Ascending aorta (tissue), 2 donors: ENCODE measurements at places on chromosomes 2 and 18. TPM values are rescaled to one million over a fixed set of nuclear protein-coding genes. Genes with fewer than 3 reads are reported as not detected.

Gene FAM237A
- not detected for total RNA-seq

Gene ALLC
- not detected for total RNA-seq

Gene ARHGAP25
- 8.3 TPM for total RNA-seq

Gene AQP12A
- total RNA-seq = not detected

Gene TANC1
- total RNA-seq = 45.4 TPM

Gene AMER3
- not detected for total RNA-seq

Gene SERPINB5
- total RNA-seq = not detected

Gene SCN7A
- 2.9 TPM for total RNA-seq

Gene HOXD10
- not detected for total RNA-seq

Gene MAL
- not detected for total RNA-seq

Gene LIMS3
- 21.9 TPM for total RNA-seq

Gene CYP26B1
- total RNA-seq = 18.6 TPM

Gene VWA3B
- total RNA-seq = not detected

Gene MATN3
- 0.64 TPM for total RNA-seq

DNA sequence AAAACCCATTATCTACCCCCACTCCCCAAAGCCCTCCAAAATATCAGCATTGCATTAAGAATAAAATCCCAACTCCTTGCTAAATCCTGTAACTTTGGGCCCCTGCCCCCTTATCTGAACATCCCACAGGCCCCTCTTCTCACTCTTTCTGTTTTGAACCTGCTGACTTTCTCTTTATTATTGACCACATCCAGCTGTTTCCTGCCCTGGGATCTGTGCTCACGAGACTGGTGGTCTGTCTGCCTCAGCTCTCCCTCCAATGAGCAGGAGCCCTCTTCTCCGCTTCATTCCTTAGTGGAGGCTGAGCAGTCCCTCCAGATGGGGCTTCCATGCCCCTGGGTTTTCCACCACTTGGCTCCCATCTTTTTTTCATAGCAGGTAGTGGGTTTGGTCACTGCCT lies 116.9 kb downstream of the ACKR3 start:
- no peak for DNase-seq

DNA sequence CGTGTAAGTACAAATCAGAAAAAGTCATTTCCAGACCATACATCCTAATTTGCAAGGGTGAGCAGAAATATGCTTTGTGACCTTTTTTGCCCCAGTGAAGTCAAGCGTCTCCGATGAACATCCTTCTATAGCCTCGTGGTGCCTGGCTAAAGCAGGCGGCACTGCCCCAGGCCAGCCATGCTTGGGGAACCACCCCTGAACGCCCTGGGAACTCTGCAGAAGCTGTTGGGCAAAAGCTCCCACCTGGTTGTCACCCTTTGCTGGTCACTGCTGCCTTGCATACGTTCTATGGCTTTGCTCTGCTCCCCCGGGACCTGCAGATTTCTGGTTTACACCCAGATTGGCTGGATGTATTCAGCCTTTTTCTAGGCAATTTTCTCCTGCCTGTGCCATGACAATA lies 256.4 kb downstream of the SS18 start:
- DNase-seq = no peak

DNA sequence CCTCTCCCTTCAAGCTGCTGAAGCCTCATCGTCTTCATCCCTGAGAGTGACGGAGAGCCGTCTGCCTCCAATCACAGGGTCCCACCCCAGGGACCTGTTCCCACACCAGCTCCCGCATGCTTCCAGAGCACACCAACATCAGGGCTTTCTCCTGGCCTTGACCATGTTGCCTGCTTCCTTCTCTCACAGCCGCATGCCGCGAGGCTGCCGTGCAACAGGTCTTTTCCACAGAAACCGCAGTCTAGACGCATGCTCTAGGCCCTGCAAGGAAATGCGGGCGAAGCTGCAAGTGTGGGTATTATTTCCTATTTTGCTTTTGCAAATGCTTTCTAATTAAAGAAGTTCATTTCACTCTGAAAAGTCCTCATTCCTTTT lies 277.8 kb downstream of the EIPR1 start:
- no peak for DNase-seq

GRCh38 chr2:143071185-143071876 lies 57.9 kb upstream of the ARHGAP15 start:
- no peak for DNase-seq

DNA sequence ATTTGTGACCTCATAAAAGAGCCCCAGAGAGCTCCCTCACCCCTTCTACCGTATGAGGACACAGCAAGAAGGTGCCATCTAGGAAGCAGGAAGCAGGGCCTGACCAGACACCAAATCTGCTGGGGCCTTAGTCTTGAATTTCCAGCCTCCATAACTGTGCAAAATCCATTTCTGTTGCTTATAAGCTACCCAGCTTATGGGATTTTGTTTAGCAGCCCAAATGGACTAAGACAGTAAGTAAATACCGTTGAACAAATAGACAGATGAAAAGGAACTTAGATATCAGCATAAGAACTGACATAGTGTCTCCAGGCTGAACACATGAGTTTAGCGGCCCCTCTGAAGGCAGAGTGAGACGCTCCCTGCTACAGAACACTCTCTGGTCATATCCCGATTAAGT lies 130.9 kb downstream of the UXS1 start:
- DNase-seq = no peak

GRCh38 chr2:6773007-6773693 lies 92.6 kb downstream of the CMPK2 start:
- no peak for DNase-seq

DNA sequence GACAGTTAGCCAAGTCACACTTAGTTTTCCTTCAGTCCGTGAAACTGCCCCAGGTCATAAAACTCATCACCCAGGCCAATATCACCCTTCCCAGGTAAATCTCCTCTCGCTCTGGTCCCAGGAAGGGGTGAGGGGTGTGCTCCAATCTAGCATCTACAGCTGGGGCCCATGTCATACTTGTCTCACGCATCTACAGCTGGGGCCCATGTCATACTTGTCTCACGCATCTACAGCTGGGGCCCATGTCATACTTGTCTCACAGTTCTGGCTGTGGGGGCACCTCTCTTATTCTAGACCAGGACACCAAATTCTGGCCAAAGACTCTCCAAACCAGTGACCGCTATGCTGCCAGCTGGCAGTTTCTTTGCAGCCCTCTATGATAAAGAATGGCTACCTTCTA lies 123.3 kb upstream of the DLGAP1 start:
- DNase-seq = no peak

GRCh38 chr2:149346272-149346671 lies 15.9 kb downstream of the LYPD6 start:
- no peak for DNase-seq

GRCh38 chr2:29810956-29811355 lies 110.4 kb downstream of the ALK start:
- no peak for DNase-seq

GRCh38 chr2:6072276-6072675 lies 380.1 kb downstream of the SOX11 start:
- no peak for DNase-seq

DNA sequence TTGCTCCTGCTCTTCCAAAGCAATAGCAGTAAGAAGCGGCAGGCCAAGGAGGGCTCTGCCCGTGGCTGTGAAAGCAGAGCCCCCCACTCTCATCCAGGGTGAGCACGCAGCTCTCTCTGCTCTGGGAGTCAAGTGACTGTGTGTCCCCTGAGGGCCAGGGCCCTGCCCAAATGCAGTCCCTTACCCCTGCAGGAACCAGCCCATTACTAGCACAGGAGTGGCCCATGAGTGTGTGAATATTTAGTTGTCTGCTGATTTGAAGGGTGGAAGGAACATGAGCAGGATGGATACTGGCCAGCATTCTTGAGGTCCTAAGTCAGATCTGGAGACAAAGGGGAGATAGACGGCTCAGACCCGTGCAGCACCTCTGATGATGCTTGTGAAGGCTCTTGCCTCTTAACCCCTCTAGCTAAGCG lies 69.7 kb upstream of the FOSL2 start:
- DNase-seq = no peak

GRCh38 chr2:24538720-24539119 lies 47.7 kb downstream of the NCOA1 start:
- no peak for DNase-seq

- no peak for DNase-seq
Measured at GRCh38 chr2:150607390-150607811, 119.9 kb upstream of the RND3 start.

- peak; percentile 58 for DNase-seq
Measured at GRCh38 chr18:79942786-79943607, 8.5 kb downstream of the SLC66A2 start.

DNA sequence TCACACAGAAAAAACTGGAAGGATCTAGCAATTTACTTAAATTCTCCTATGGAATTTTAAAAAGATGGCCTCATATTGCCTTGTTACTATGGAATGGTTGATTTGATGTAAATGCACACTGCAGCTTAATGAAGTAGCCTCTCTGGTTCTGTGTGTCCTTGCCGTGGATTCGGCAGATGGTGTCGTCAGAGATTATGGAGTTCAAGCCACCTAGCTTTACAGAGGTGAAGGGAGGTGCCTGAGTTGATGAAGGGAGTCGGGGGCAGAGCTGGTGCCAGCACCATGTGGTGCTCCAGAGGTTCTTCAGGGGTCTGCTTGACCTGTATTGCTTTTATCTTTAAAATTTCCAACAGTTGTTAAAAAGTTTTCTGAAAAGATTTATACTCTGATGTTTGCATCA lies 48.8 kb downstream of the ASAP2 start:
- no peak for DNase-seq

DNA sequence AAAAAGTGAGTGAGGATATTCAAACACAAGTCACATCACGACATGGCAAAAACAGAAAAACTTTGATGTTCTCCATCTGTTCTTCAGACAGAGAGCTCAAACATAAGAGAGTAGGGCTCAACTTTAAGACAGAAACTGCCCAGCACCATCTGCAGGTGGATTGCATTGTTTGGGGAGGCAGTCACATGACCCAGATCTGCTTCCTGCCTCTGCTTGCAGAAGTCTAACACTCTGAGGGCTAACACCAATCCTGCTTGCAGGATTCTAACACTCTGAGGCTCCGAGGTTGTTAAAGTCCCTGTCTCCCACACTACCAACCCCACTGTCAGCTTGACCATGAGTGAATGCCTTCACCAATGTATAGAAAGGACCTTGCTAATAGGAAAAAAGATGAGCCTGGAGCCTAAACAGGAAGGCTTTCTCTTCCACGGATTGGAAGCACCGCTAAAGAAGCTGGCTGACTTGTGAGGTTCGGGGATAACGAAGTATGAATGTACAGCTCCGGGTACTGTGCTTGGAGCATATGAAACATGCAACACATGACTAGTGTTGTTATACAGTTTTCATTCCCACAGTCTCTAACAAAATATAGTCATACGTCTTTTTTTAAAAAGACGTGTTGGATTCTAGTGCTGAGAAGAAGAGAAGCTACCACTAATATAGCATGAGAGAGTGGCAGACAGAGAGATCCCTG lies 176.6 kb upstream of the CREB1 start:
- DNase-seq = no peak

DNA sequence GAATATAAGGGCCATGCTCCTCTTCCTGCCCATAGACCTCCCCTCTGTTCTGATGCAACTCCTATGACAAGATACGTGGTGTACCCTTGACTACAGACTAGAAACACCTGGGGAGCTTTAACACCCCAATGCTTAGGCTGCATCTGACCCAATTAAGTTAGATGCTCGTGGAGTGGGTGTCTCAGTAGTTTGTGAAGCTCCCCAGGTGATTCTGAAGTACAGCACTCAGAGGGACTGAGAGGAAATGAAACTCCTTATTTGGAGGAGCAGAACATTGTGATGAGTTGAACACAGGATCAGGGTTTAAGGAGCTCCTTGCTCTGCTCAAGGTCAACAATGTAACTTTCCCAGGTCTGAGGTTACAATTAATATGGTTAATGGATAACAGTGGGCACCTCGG lies 80.3 kb upstream of the TTC39C start:
- no peak for DNase-seq
